NCI-H526 (cell line): ENCODE measurements at places on chromosomes 7 and 10.

DNA sequence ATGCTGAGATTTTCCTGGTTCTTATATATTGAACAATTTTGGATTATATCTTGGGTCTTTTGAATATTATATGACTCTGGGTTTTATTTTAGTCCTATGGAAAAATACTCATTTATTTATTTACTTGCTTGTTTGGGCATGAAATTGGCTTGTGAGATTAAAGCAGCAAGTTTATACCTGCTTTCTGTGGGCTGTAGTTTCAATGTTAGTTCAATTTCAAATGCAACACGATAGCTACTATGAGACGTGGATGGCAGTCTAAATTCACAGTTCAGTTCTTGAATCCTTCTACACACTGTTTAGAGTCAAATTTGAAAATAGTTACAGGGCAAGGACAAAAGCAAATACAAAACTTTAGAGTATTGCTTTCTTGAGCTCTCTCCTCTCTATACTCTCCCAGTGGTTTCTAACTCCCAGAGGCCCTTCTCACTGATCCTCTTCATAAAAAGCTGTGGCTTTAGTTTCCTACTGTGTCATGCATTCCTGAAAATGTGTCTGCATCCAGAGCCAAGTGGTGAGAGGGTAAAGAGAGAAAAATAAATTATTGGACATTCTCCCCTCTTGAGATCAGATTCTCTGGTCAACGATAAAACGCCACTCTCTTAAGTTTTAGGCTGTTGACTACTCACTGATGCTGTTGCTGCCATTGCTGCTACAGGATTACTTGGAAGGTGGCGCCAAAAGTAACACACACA lies 34.4 kb downstream of the POLR1F start:
- DNase-seq, result no peak

DNA sequence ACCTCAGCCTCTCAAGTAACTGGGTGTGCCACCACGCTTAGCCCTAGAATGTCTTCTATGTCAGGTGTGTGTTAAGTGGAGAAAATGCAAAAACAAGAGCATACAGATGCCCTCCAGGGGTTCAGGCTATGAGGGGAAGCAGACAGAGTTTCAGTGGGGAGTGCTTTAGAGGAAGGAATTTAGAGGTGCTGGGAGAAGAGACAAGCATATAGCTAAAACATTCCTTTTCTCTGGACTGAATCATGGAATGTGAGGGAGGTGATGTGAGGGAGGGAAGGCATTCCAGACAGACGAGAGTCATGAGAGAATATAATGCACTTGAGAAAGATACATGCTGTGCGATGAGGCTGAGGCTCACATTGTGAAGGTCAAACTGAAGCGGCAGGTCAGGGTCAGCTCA lies 6.6 kb upstream of the ZNF786 start:
- DNase-seq, result no peak

DNA sequence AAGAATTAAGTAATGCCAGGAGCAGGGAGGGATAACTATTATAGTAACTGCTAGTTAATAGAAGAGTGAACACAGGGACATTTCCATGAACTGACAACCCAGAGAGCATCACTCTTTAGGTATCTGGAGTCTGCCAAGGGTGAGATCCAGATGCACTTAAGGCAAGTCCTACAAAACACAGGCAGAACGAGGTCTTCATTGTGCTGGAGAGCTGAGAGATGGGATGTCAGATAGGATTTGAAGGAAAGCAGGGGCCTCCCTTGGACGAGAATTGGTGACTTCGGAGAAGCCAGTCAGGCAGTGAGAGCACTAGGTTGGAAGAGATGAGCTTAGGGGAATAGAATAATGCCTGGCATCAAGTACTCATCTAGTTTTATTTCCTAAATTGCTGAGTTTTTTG lies 684.5 kb downstream of the GATA3 start:
- DNase-seq, result no peak

DNA sequence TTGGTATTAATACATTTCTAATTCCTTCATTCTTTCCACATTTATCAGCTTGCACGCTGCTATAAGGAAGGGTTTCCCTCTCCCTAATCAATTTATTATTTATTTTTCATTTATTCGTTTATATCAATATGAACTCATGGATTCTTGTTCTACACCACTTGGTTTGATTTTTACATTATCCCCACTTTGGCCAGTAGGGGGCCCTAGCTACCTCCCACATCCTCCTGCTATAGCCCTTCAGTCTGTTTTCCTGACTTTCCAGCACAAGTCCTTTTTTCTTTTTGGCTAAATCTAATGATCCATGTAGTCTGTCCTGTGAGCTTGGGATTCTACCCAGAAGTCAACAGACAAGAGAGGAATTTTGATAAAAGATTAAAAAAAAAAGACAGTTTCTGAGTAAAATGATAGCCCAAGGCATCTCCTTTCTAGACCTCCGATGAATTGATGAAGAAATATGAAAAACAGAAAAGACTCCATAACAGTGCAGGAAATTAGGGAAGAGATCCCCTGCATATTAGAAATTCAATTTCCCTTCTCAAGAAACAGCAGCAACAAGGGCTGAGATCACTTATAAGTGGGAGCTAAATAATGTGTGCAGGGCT lies 47.7 kb downstream of the LYZL2 start:
- no peak for DNase-seq

DNA sequence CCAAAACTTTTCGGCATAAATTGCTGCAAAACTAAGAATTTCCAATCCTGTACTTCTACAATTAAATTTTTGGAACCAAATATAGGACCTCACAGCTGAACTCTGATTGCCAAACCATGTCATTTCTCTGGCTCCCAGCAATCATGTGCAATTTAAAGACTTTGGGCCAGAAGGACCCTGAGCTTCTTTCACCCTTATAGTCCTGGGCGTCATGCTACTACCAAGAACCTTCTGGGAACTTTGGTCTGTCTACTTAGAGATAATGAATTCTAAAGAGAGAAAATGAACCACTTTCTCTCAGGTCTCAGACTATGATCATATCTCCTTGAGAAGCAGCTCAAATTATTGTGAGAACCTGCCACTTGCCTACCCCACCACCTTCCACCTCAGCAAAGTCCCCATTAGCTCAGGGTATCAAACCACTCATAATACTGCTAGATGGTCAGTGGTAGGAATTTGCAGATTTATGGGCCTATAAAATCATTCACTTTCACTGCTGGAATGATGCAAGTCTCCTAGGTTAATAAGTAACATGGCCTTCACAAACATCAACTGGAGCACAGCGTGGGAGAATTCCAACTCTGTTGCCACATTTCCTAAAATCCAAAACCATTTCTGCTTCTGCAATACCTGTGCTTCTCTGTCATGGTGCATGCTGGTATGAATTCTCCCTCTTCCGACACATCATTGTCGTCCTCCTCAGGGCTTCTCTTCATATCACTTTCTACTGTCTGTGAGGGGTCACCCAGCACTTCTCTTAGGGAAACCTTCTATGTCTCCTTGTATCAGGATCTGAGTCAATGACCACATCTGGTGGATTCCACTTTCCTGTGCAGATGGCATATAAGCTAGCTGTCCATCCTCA lies 6.6 kb upstream of the WDR91 start:
- no peak for DNase-seq

DNA sequence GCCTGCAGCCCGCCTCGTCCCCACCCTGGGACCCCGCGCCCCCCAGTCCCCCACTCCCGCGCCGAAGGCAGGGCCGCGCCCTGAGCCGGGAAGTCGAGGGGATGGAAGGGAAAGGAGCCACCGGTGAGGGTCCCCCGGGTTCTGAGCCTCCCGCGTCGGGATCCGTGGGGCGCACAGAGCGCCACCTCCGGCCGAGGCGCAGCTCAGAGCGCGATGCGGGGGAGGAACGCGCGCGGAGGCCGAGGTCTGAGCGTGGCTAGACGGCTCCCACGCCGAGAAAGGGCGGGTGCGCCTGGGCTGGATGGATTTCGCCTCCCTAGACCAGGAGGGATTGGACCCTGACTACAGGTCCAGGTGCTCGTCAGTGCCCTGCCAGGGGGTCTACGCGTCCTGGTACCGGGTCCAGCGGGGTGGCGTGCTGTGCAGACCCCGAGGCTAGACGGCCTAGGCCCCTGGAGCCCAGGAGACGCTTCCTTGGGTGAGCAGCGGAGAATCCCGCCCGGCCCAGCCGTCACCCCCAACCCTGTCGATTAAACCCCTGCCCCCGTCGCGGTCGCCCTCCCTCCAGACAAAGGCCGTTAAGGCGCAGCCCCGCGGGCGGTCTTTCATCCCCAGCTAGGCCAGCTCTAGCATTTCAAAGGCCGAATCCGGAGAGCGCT lies 986 bp upstream of the PDGFA start:
- no peak for DNase-seq

DNA sequence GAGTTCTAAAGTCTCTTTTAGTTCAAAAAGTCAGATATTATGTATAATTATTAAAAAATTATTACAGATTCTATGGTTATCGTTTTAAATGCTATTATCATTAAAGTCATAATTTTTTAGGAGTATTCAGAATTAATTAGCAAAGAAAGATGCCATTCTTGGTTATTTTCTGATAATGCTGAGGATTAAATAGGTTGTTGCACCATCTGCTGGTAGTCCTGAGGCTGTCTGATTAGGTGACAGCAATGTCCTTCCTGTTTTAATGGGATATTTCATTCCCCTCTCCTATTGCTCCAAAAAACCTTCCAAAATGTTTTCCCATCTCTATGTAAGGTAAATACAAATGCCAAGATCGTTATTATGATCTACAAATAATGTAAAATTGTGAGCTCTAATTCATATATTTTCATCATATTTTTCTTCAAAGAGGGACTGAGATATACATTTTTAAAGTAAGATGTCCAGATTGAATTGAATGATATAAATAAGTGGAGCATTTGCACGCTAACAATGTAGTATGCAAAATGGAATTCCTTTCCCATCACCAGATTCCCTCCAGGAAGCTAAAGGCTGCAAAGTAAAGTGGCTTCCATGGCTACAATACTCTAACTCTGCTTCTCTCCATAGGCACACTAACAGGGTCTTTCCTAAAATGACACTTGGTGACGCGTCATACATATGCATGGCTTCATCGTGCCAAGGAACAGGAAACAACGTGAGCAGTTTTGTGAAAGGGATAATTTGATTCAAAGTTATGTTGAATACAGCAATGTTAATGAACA lies 58.8 kb upstream of the AKR1E2 start:
- peak; percentile 22 for DNase-seq

DNA sequence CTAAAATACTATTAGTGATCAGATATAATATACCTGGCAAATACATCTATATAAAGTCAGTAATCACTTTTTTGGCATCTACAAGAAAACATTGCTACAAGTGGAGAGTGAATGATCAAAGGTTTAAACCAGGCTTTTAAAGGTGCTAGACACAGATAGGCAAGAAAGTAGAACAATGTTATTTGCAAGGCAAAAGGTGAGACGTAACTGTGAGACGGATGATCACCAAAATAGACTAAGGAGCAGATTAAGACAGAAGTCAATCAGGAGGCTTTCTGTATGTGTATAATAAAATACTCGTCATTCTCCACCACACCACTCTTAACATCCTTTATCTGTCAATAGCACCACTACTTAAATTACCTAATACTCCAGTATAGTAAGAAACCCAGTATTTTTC lies 8.3 kb downstream of the ANXA7 start:
- DNase-seq, result no peak

- DNase-seq, result no peak
These were observed 55.9 kb downstream of the ITIH5 start for GRCh38 chr10:7610651-7611389.

DNA sequence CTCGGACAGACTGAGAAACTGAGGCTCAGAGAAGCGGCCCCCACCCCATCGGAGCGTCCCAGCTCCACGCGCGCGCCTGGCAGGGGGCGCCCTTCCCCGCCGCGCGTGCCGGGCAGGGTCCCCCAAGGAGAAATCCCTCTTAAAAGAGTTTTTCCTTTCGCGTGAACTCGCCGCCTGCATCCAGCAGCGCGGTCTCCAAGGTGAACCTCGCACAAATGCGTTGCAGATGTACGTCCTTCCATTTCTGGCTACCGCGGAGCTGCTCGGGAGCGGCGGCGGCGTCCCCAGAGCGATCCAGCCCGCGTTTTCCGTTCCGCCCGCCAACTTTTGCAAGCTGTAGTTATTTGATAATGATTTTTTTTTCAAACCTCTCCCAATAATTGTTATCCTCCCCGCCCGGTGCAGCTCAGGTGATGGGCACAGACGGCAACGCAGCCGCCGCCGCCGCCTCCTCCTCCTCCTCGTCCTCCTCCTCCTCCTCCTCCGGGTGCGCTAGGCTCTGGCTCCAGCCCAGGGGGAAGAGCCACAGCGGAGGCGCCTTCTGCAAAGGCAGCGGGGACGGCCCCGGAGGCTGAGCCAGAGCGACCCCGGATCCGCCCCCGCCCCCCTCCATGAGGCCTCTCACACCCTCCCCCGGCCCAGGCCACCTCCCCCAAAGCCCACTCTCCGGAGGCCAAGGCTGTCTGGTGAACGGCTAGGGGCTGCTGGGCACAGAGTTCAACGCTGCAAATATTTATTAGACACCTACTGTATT lies 74.0 kb upstream of the CUX1 start:
- peak; percentile 56 for DNase-seq

- no peak for DNase-seq
These were observed 24.7 kb downstream of the FGFR2 start for GRCh38 chr10:121573538-121573941.
